HAP-1 (cell line): ENCODE measurements at places on chromosomes 2 and 18.
A peak's percentile ranks its signal among the peaks of the same experiment; 100 is the strongest.

- DNase-seq, result no peak
Measured at GRCh38 chr2:43178055-43178598, 48.3 kb downstream of the ZFP36L2 start.

GRCh38 chr2:59585655-59586054 is 967.8 kb downstream of the BCL11A start:
- DNase-seq, result no peak

DNA sequence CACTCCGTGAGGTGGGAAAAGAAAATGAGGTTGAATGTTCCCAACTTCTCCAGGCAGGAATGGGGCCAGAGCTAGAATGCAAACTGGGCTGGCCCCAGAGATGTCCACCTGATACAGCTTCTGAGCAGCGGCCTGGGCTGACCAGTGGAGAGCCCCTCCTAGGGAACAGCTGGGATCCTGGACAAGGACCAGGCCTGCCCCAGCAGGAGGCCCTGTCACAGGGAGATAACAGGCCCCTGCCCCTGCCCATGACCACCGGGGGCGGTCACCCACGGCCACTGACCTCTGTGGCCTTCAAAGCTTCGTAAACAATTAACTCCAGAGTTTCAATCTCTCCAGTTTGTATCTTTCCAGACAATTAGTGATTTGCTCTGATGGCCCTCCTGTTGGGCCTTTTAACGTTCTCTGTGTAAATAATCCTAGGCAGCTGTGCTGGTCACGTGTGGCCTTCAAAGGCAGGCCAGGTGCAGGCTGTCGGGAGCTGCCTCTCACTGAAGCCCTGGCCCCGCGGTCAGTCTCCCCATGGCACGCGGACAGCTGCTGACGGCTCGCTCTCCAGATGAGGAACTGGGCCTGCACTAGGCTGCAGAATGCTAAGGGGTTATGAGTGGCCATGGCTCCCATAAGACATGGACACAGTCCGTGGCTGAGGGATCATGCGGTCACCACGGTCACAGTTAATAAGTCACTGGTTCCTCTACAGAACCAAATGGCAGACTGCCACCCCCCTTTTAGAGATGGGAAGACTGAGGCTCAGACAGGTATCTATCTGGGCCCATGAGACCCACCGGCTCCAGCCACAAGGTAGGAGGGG is 9.2 kb downstream of the HS6ST1 start:
- no peak for DNase-seq

DNA sequence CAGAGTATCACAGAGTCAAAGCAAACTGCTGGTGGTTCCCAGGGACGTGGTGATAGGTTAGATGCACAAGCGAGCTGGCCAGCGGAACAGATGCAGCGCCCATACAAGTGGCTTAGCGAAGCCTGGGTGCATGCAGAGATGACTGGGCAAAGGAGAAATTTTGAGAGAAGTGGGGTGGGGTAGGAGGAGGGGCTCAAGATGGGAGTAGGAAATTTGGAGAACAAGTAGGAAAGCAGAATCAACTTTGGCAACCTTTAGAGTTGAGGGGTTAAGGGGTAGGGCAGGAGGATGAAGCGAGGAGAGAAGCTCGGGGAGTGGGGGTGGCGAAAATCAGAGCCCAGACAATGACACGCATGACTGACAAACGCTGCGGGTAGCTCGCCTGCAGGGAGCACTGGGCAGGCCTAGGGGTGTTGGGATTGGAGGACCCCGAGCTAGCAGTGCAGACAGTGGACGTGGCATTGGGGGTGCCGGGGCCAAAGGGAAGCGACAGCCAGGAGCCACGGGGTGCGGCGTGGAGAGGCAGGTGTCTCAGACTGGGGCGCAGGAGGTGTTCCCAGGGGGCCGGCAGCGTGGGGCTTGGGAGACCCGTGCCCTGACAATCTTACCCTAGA is 431 bp downstream of the FAM98A start:
- DNase-seq, result peak; percentile 49

DNA sequence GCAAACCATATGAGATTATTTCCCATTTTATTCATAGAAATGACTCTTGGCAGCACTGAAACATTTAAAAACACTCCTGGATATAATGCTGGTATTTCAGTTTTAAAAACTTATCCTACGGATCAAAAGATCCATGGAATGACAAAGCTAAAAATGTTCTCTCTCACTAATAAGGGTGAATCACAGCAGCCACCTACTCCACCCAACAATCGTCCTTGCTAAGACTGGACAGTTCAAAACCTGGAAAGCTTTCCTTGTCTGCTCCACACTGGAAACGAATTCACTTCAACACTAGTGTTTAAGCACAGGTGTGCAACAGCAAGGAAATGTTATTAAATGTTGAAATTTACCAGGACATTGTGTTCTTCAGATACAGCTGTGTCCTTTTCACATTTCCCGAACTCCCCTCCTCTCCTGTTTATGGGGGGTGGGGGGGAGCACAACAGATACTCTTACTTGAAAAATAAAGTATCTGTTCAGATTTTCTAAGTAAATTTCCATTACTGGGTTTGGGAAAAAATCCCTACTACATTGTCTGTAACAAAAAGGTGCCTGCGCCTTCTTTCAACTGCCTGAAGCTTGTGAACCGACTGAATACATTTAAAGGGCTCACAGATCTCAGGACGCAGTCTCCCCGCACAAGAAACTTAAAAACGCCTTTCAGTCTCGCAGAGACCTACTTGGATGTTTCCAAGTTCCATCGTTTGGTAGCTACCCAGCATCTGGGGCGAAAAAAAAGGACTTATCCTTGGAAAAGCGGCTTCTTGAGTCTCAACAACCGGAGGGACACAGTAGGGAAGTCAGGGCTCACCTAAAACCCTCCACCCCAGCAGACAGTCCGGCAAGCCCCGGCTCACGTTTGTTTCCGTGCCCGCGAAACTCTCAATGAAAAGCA is 1.3 kb downstream of the YWHAQ start:
- DNase-seq, result no peak

GRCh38 chr2:215794829-215795546 is 218.4 kb downstream of the MREG start:
- no peak for DNase-seq

GRCh38 chr2:112540906-112541305 is 1.4 kb upstream of the POLR1B start:
- DNase-seq, result no peak

DNA sequence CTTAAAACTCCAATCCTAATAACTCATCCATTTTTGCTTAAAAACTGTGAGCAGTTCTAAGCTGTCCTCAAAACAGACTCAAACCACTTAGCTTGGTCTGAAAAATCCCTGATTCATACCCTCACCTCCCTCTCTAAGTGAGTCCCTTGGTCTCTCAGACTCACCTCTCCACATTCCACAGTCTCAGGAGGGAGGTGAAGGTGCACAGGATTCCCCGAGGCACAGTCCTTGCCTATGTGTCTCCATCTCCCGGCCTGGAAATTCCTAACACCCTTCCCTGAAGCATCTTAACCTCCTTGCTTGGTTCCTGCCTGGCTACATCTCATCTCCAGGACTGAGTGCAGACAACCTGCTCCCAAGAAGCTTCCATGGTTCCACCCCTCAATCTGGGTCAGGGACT is 45.0 kb downstream of the CYRIA start:
- no peak for DNase-seq

GRCh38 chr2:66679442-66679841 is 244.5 kb downstream of the MEIS1 start:
- peak; percentile 98 for DNase-seq

DNA sequence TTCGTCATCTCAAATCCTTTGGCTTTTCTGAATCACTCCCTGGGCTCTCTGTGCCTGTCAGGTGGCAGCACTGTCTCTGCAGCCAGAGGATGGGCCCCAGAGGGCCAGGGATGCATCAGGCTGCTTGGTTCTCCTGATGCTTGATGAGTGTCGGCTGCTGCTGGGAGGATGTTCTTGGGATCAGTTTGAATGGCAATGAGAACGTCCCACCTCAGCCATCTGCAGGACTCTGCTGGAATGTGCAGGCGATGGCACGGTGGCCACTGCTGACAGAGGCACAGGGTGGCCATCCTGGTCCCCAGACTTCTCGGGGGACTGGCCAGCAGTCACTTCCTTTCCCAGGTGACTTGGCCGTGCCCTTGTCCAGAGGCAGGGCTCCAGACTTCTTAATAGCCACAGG is 146.0 kb downstream of the FAM210A start:
- no peak for DNase-seq

GRCh38 chr2:16664052-16664731 is 1.4 kb downstream of the CYRIA start:
- peak; percentile 42 for DNase-seq

- no peak for DNase-seq
Measured at GRCh38 chr2:47067788-47068407, 87.2 kb downstream of the STPG4 start.

DNA sequence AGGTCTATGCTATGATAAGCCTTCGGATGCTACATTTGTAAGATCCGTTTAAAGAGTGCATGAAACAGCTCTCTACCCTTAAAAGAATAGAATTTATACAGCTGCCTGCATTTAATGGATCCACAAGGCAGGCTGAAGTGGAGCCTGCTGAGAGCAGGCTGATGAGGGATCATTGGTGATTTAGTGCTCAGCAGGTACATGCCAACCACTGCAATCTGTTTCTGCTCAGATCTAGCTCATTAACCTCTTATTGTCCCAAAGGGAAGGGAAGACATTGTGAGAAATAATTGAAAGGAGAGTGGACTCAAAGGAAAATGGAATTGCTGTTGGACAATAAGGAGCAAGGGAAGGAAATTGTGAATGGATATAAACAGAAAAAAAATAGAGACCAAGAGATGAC is 822.6 kb downstream of the TRIB2 start:
- no peak for DNase-seq

GRCh38 chr2:36902385-36903120 is 63.8 kb downstream of the STRN start:
- no peak for DNase-seq

- DNase-seq, result no peak
Measured at GRCh38 chr18:30908381-30908780, 134.2 kb downstream of the DSC3 start.

GRCh38 chr2:183229386-183229785 is 105.1 kb downstream of the NUP35 start:
- DNase-seq, result no peak

DNA sequence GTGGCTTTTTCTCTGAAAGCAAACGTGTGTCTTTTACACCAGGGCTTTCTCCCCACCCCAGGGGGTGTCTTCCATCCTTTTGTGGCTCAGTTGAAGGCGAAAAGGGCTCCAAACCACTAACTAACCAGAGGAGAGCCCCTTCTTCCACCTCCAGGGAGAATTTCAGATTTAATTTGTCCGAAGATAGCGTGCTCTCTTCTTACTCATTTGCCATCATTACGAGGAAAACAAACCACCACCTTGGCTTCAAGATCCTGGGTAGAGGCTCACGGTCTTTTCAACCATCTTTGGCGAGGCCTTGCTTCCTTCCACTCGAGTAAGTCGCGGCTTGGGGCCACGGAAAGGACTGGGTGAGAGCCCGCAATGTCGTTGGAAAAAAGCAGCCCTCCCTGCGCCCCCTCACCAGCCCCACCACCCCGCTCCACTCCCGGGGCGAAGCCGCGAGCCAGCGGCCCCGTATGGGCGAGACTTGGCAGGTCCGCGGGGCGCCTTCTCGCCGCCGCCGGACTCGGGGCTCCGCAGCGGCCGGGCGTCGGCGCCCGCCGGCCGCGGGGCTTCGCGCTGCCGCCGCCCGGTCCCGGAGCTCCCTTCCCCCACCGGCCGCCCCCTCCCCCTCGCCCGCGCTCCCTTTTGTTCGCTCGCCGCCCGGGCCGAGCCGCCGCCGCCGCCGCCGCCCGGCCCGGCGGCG is 1.7 kb upstream of the ZNF532 start:
- DNase-seq, result no peak

- no peak for DNase-seq
Measured at GRCh38 chr2:111072220-111072871, 48.4 kb upstream of the BCL2L11 start.
